ENCODE measurements at places on chromosomes 16 and 17.

- no peak for DNase-seq
Measured at GRCh38 chr17:28055546-28056275, 13.2 kb downstream of the NLK start.

GRCh38 chr17:77534137-77534536 lies 393.4 kb downstream of the SEC14L1 start:
- no peak for DNase-seq

GRCh38 chr17:35086931-35087573 lies 23.5 kb upstream of the RFFL start:
- DNase-seq: no peak

DNA sequence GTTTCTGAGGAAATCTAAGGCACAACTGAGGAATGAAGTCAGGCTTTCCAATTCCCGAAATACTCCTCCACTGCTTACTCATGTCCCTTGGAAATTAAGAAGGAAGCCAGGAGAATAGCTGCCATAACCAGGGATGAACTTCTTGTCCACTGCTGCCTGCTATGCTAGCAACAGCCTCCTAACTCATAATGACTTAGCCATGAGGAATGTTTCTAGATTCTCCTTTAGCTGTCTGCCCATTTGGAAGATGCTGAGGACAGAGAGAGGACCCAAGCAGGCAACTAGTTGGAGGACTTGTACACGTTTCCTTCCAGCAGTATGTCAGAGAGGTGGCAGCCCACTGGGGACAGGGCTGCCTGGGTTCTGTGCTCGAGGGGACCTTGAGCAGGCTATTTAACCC lies 939 bp upstream of the CCL2 start:
- no peak for DNase-seq

GRCh38 chr17:40480501-40481003 lies 20.9 kb downstream of the TNS4 start:
- peak; percentile 49 for DNase-seq

DNA sequence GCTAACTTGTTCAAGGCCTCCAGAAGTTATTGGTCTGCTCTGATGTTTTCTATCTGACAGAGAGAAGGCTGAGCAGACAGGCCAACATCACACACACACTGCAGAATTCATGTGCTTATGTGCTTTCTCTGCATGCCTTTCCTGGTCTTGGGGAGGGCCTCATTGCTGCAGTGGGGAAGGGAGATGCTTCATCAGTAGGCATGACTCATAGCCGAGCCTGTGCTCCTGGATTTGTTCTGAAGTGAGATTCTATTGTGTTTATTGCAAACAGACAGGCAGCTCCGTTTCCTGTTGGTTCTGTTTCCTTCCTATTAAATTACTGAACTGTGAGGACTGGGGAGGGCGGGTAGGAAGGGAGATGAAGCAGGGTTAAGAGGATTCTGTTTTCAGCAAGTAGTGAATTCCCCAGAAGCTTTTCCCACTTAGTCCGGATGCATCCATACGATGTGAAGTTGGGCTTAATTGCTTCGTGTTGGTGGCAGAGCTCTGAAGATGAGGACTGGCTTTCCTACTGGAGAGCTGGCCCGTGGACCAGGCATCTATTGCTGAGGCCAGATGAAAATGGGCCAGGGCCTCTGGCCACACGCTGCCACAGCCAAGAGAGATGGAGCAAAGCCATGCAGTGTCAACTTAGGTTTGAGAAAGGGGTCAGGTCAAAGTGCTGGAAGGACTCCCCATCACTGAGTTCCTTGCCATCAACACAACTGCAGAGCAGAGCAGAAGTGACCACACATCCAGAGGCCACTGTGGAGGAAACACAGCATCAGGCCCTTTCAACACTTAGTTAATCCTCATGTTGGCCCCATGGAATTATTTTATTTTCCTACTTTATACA lies 179.3 kb downstream of the UTP18 start:
- no peak for DNase-seq

DNA sequence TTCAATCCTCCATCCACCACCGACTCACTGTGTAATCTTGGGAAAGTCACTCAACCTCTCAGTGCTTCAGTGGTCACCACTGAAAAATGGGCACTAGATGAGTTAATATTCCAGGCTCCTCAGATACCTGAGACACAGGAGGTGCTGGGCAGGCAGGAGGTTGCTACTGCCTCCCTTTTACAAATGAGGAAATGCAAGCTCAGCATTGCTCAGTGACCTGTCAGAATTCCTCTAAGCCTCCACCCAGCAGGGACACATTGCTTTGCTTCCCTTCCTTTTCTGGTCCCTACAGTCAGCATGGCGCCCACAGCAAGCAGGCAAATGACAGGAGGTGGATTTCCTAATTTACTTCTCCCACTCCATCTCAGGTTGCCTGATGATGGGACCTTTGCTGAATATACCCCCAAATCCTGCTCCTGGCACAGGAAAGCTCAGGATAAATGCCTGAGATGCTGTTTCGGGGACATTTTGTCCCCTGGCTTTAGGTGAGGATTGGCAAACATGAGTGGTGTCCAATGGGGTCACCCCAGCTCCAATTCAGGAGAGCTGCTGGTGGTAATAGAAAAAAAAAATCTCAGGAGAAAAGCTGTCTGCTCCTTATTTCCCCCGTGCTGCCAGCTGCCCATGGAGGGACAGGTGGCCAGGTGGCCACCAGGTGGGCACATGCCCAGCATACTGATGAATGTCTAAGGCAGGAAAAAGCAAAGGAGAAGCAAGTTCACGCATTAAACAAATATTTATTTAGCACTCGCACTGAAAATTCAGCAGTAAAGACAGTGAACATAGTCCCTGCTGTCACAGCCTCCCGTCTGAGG lies 5.0 kb upstream of the KRT13 start:
- DNase-seq: no peak

All from activated CD8-positive, alpha-beta memory T cell treated with anti-CD3 and anti-CD28 coated beads for 1 hour (primary cell).